ENCODE measurements at places on chromosomes 2 and 18.

DNA sequence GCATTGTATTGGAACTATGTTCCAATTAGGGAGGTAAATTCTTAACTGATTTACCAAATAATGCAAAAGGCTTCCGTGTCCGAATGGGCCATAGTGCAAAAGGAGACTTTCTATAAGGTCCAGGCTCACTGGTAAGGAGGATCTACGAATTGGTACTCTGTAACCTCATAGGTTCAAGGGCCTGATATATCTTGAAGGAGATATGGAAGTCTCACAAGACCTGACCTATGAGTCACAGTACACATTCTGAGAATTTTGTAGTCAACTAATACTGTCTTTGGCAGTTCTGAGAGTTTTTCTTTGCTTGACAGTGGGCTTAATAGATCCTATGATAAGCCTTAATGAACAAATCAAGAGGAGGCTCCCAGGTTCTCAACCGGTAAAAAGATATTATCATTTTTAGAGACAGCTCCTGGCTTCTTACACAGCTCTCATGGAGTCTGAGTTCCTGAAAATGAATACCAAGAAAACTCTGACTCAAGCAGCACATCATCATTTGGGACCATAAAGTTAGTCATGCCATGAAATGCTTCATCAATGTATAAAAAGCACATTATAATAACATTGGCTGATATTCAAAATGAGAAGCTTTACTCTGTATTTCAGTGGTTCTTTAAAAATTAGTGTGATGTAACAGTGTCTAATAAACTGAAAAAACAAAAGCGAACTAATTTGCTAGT, 1275.2 kb upstream of the CRIM1 start:
- no peak for DNase-seq

DNA sequence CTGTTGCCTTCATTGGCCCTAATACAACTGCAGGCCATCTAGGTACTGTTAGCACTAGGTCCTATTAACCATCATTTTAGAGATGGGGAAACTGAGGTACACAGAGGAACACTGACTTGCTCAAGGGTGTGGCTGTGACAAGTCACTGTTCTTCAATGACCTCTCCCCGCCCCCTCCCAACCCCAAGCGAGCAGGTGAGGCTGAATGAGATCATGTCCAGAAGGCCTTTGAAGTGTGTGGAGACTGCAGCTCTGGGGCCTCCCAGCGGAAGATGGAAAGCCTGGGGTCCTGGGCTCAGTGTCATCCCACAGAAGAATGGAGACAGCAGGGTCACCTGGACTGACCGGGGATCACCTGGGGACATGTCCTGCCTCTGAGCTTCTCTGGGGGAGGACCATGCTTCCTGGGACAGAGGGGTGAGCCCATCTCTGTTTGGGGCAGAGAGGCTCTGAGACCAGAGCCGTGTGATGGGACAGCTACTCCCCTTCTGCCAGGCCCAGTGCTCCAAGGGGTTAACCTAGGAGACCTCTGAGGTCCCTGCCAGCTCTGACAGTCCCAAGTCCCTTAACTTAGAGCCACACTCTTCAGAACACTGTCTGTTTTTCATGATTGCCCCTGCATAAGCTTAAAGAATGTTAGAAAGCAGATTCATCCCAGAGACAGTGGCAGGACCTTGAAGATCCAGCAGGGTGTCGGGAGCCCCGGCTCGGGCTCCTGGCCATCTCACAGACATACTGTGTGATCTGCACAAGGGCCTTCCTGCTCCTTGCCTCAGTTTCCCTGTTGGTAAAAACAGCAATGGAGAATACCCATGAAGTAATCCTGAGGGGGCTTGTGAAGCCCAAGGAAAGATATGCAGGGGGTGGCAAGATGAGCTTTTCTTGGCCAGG, 16.7 kb upstream of the FOSL2 start:
- DNase-seq, result no peak

DNA sequence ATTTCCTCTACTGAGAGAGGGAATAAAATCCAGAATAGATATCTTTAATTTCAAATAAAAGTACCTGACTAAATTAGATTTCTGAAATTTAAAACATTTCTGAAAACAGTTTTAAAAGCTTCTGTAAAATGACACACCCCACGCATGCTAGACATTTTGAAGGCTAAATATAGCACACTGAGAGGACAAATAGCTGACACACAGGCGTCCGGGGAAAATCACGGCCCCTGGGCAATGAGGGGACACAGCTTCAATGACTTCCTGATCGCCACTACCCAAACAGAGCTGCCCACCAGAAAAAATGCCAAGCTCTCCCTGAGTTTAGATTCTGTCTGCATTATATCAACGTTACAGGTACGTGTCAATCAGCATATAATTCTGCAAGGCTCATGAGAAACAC, 10.9 kb downstream of the TBC1D8 start:
- DNase-seq, result no peak

DNA sequence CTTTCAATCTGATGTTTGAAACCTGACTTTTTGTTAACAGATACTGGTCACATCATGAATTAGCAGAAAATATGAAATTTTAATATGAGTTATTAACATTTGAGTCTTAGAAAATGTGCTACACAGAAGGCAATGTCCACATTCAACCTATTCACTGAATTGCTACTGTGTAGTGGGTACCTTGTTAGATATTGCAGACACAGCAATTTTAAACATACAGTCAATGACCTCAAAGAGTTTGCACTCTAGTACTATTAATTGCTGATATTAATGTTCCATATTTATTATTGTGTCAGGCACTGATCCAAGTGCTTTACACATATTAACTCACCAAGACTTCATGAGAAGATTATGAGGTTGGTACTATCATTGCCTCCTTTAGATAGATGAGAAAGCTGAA, 385.4 kb upstream of the PKDCC start:
- DNase-seq, result no peak

GRCh38 chr2:74702001-74702715, 48.1 kb downstream of the SEMA4F start:
- no peak for DNase-seq

DNA sequence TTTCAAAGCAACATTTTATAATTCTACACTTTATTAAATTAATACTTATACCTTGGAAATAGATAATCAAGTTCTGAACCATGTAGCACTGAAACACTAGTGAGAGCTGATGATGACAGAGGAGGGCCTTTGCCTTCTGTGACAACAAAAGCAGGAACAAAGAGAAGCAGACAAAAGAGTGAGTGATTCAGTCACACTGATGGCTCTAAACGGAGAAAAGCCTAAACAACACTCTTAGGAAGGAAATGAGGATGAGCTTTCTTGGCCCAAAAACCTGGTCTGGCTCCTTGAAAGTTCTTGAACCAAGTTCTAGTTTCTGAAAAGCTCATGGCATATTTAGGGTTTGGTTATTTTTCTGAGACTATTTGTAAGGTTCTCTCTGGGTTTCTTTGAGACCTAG, 271.9 kb downstream of the DPP10 start:
- DNase-seq, result no peak

- DNase-seq, result no peak
These were observed 406.6 kb downstream of the CMPK2 start for GRCh38 chr2:6459138-6459537.

DNA sequence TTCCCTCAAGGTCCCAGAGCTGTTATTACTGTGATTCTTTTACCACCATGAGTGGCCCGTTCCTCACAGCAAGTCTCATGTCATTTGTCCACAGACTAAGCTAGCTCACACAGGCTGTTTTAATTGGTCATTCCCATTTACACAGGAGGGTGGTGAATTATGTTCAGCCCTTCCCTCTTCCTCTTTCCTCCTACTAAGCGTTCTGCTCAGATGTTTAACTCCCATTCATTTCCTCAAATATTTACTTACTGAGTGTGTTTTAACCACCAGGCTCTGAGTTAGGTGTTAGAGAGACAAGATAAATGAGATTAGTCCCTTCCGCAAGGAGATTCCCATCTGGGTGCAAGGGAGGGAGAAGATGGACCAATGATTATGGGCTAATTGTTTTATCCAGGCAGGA, 403.6 kb upstream of the ACVR2A start:
- no peak for DNase-seq

- no peak for DNase-seq
These were observed 27.2 kb downstream of the MARCO start for GRCh38 chr2:118968961-118969733.

DNA sequence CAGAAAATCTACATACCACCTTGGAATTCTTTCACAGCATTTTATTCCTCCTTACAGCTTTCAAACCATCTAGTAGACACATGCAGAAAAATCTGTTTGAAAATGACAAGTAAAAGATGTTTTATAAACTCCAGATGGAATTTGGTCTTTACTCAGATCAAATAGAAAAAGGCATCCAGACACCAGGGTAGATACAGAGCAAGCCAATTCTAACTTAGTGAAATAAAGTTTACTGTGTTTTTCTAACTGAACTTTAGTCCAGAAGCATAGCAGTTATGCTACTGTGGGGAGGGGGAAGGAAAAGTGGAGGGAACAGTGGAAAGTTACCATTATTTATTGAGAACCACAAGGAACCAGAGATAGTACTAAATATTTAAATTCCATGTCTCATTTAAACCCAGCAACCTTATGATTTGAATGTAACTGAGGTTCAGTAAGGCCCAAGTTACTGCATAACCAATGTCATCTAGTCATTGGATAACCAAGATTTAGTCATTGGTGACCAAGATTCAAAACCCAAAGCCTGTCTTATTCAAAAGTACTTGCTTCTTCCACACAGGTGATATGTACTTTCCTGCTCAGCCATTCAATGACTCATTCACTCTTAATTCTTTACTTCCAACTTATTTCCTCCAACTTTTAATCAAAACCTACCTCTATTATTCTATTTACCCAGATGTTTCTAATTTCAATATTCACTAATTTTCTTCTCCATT, 57.7 kb downstream of the RAD51AP2 start:
- no peak for DNase-seq

DNA sequence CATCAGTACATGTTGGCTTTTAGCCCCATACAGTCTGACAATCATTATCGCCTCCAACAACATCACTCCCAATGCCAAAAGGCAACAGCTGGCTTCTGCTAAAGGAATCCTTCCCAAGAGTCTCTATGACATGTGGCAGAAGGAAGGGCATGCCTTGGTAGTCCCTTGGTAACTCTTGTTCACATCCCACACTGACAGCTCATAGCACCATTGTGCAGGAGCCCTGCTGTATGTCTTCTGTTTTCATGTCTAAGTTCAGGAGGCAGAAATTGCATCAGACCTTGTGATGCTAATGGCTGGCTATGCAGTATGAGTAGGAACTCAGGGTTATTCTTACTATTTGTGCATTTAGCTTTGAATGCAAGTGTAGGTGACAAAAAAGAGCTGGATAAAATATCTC, 392.1 kb downstream of the PTH2R start:
- no peak for DNase-seq

GRCh38 chr2:212538305-212539071, at the start of gene ERBB4:
TSS of gene ERBB4 (minus strand) at chr2:212538802. CDS start at chr2:212538530, 272 bp downstream.
- no peak for DNase-seq

- DNase-seq, result no peak
These were observed 122.5 kb upstream of the WDR75 start for GRCh38 chr2:189318761-189319160.

GRCh38 chr18:2853926-2854664, 7.3 kb downstream of the EMILIN2 start:
- no peak for DNase-seq

DNA sequence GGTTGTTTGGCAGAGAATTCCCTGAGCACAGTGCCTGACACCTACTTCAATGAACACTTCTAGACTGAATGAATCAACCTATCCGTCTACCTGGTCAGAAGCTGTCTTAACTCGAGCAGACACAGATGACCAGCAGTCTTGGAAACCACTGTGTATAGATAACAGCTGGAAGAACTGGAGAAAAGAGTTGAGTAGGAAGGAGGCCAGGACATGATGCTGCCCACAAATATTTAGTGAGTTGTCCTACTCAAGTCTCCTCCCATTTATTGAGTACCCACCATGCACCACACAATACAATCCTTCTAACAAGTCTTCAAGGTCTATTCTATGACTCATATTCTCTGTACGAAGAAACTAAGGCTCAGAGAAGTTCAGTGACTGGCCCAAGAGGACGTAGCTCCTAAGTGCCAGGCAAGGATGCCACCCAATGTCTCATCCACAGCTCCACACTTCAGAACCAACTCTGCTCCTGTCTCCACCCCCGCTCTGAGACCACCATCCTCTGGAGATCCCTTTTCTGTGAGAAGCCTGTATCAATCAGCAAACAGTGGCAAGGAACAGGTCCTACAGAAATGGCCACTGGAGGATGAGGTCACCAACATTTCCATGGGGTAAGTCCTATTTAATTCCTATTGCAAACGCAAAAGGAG, 62.2 kb downstream of the GALNT14 start:
- no peak for DNase-seq
